Astrocyte (in vitro differentiated cells and primary cell): ENCODE measurements at places on chromosomes 1 and 21.

GRCh38 chr1:24177161-24177560, 9.9 kb downstream of the IFNLR1 start:
- no peak for DNase-seq

DNA sequence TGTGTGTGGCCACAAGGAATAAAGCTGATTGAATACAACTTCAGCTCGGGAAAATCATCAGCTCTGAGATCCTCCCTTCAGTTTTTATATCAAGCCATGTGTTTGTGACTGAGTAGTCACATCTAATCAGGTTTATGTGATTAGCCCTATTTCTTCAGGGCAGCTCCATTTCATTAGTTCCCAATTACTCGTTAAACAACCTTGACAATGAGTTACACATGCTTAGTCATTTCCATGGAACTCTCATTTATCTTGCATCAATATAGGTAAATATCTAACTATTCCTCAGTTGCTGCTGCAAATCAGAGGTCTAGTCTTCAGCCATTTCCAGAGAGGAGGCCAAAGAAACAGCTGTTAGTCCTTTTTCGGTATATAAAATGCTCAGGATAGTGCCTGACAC, 16.3 kb downstream of the CRB1 start:
- no peak for DNase-seq

- no peak for DNase-seq
Measured at GRCh38 chr1:184387476-184388318, 868 bp downstream of the C1orf21 start.

GRCh38 chr1:19400192-19400611, 85.1 kb downstream of the CAPZB start:
- DNase-seq = peak; percentile 71
